ENCODE measurements at places on chromosomes 7 and 10. TPM values are rescaled to one million over a fixed set of nuclear protein-coding genes. Genes with fewer than 3 reads are reported as not detected.

NACAD gene
- 9.4 TPM for polyA plus RNA-seq

AKR1B15 gene
- polyA plus RNA-seq, result not detected

ANKRD30A gene
- not detected for polyA plus RNA-seq

SPACDR gene
- polyA plus RNA-seq, result 1.9 TPM

CTAGE4 gene
- 1.7 TPM for polyA plus RNA-seq

FANK1 gene
- 10.0 TPM for polyA plus RNA-seq

All from renal pelvis (tissue), 12 donors.